ENCODE measurements at places on chromosomes 12 and 14.

- H3K36me3 ChIP-seq = no peaks in the 10 kb centered on the region
- peaks cover 20% of the 10 kb centered on the region for H3K4me1 ChIP-seq
- H3K27me3 ChIP-seq = no peaks in the 10 kb centered on the region
- H3K27ac ChIP-seq = no peak overlapping the region
Observed at GRCh38 chr12:76922866-76923265, 44.0 kb upstream of the CSRP2 start.

DNA sequence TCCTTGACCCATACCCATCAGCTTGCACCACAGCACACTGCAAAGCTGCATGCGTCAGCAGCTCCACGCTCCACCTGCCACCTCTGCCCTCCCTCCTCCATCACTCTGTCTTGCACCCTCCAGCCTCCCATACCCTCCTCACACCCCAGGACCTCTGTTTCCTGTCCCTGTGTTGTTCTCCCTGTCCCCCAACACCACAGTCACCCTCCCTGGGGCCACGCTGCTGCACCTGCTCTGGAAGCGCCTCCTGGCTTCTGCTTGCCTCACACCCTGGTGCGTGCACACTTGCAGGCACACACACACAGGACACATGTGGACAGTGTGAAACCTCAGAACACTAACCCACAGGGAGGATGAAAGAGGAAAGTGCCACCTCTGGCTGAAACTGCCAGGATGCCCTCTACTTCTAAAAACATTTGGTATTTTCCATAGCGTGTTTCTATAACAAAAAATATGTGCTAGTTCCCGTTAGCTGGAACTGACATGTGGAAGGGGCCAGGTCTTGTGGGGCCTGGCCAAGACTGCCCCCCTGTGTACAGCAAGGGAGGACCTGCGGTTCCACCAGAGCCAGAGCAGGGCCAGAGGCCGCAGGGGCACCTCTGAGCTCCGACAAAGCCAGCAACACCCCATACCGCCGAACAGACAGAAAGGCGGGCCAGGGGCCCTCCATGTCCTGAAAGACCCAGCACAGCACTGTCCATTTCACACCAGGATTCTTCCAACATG, 10.0 kb downstream of the BRF1 start:
- DNase-seq = peak; percentile 76
- peak overlapping the region; percentile 95 for H3K27ac ChIP-seq
- H3K36me3 ChIP-seq = no peaks in the 10 kb centered on the region
- no peak overlapping the region for H3K4me3 ChIP-seq
- H3K27me3 ChIP-seq = no peaks in the 10 kb centered on the region

DNA sequence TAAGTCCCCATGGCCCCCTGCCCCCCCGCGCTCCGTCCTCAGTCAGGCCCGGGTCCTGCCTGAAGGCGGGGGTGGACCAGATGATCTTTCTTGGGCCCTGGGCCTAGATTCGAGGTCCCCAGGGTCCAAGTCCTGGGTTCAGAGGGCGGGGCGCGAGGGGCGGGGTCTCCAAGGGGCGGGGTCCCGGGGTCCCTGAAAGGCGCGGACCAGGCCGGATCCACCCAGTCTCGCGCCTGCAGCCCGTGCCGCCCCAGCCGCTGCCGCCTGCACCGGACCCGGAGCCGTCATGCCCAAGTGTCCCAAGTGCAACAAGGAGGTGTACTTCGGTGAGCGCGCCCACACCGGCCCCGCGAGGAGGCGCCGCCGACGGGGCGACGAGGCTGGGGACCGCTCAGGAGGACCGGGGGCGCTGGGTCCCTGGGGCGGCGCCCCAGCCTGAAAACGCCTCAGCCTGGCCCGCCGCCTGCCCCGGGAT, 325 bp downstream of the CRIP1 start:
- no peak for DNase-seq
- H3K27me3 ChIP-seq = peaks cover 26% of the 10 kb centered on the region
- H3K27ac ChIP-seq = no peak overlapping the region

- H3K4me3 ChIP-seq = no peak overlapping the region
- no peaks in the 10 kb centered on the region for H3K36me3 ChIP-seq
- no peaks in the 10 kb centered on the region for H3K27me3 ChIP-seq
- peaks cover 27% of the 10 kb centered on the region for H3K4me1 ChIP-seq
Observed at GRCh38 chr14:75562489-75562888, 15.9 kb upstream of the FLVCR2 start.

- peak overlapping the region; percentile 73 for H3K27ac ChIP-seq
- H3K36me3 ChIP-seq = peaks cover 84% of the 10 kb centered on the region
- H3K27me3 ChIP-seq = no peaks in the 10 kb centered on the region
- DNase-seq = no peak
- no peak overlapping the region for H3K4me3 ChIP-seq
- H3K4me1 ChIP-seq = no peaks in the 10 kb centered on the region
Observed at GRCh38 chr12:124422570-124423523, 128.0 kb downstream of the RFLNA start.

GRCh38 chr12:121287267-121287954, 9.1 kb downstream of the CAMKK2 start:
- H3K4me1 ChIP-seq = no peaks in the 10 kb centered on the region
- H3K4me3 ChIP-seq = no peak overlapping the region
- H3K27me3 ChIP-seq = no peaks in the 10 kb centered on the region
- no peak overlapping the region for H3K27ac ChIP-seq
- H3K36me3 ChIP-seq = peaks cover 16% of the 10 kb centered on the region

GRCh38 chr14:83133981-83134645, 1600.5 kb upstream of the SEL1L start:
- no peaks in the 10 kb centered on the region for H3K36me3 ChIP-seq
- no peak overlapping the region for H3K4me3 ChIP-seq
- H3K4me1 ChIP-seq = no peaks in the 10 kb centered on the region
- no peaks in the 10 kb centered on the region for H3K27me3 ChIP-seq

GRCh38 chr12:116604951-116605641, 45.9 kb downstream of the MAP1LC3B2 start:
- H3K4me3 ChIP-seq = no peak overlapping the region
- H3K27ac ChIP-seq = no peak overlapping the region
- DNase-seq = peak; percentile 71
- no peaks in the 10 kb centered on the region for H3K36me3 ChIP-seq
- peaks cover 30% of the 10 kb centered on the region for H3K4me1 ChIP-seq

DNA sequence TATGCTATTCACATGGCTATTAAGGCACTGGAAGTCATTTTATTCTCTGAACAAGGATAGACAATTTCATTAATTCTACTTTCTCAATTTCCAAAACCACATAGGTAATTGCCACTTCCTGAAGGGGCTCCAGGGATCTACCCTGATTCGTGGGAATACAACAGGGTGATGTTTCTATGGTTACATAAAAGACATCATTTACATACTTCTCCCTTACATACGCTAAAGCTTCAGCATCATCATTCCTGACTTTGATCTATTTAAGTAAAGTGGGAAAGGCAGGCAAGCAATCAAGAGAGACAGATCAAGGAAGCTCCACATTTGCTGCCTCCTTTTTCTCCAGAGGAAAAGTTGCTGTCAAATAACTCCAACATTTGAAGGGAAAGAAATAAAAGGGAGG, 118.8 kb upstream of the SINHCAF start:
- DNase-seq = no peak
- no peaks in the 10 kb centered on the region for H3K27me3 ChIP-seq
- H3K36me3 ChIP-seq = no peaks in the 10 kb centered on the region
- no peak overlapping the region for H3K4me3 ChIP-seq
- H3K27ac ChIP-seq = no peak overlapping the region

DNA sequence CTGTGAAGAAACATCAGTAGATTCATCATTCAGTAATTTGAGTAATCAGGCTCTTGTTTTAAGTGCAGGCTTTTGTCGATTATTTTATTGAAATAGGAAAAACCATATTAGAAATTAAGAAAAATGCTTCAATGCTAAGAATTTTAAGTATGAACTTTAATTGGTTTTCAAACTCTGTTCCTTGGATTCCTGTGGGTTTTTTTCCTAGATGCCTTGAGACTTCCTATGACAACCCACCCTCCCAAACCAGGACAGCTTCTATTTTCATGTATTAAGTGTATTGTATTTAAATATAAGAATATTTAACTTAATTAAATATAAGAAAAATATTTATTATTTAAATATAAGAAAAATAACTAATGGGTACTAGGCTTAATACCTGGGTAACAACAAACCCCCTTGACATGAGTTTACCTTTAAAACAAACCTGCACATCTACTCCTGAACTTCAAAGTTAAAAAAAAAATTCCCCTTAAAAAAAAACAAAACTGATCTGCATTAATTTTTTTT, 3.0 kb downstream of the ARHGAP5 start:
- H3K27me3 ChIP-seq = no peaks in the 10 kb centered on the region
- H3K27ac ChIP-seq = no peak overlapping the region
- DNase-seq = no peak
- H3K4me1 ChIP-seq = peaks cover 18% of the 10 kb centered on the region
